ENCODE measurements at places on chromosomes 12 and 14.

- H3K4me1 ChIP-seq = no peaks in the 10 kb centered on the region
- H3K36me3 ChIP-seq = no peaks in the 10 kb centered on the region
- H3K4me3 ChIP-seq = no peak overlapping the region
Observed at GRCh38 chr12:113724794-113725556, 241.2 kb downstream of the RBM19 start.

DNA sequence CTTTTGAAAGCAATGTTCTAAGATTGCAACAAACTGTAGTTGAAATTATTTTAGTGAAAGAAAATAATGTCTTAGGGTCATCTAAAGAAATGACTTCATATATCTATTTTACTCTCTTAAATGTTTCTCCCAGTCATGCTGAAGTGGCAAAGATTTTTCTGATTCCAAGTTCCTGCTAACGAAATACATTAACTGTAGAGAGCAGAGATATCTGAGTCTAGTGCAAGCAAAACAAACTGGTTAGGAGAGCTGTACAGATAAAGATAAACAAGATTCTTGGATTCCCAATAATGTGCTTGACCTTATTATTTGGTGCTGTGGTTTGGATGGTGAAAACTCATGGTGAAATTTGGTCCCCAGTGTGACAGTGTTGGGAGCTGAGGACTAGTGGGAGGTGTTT lies 199.9 kb upstream of the PWP1 start:
- no peaks in the 10 kb centered on the region for H3K36me3 ChIP-seq
- no peak for DNase-seq
- H3K27ac ChIP-seq = no peak overlapping the region
- no peak overlapping the region for H3K4me3 ChIP-seq
- no peaks in the 10 kb centered on the region for H3K4me1 ChIP-seq

DNA sequence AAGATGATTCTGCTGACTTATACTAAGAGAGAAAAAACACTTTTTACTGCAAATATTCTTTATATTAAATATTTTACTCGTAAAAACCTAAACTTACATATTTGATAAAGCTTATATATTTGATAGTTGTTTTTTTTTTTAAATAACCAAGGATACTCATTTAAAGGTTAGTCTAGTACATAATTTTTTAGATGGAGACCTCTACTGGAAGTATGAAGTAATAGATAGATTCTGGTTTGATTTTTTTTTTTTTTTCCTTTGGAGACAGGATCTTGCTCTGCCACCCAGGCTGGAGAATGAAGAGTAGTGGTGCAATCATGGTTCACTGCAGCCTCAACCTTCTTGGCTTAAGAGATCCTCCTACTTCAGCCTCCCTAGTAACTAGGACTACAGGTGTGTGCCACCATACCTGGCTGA lies 16.4 kb downstream of the ARID2 start:
- H3K27ac ChIP-seq = no peak overlapping the region
- H3K4me3 ChIP-seq = no peak overlapping the region
- no peaks in the 10 kb centered on the region for H3K27me3 ChIP-seq
- no peak for DNase-seq
- H3K36me3 ChIP-seq = no peaks in the 10 kb centered on the region

- DNase-seq = no peak
- no peaks in the 10 kb centered on the region for H3K4me1 ChIP-seq
- no peaks in the 10 kb centered on the region for H3K27me3 ChIP-seq
Observed at GRCh38 chr12:107127482-107128430, 34.4 kb upstream of the CRY1 start.

GRCh38 chr14:32633224-32633859 lies 304.2 kb downstream of the AKAP6 start:
- DNase-seq = no peak
- no peaks in the 10 kb centered on the region for H3K27me3 ChIP-seq
- H3K27ac ChIP-seq = no peak overlapping the region
- no peaks in the 10 kb centered on the region for H3K4me1 ChIP-seq
- no peaks in the 10 kb centered on the region for H3K36me3 ChIP-seq

DNA sequence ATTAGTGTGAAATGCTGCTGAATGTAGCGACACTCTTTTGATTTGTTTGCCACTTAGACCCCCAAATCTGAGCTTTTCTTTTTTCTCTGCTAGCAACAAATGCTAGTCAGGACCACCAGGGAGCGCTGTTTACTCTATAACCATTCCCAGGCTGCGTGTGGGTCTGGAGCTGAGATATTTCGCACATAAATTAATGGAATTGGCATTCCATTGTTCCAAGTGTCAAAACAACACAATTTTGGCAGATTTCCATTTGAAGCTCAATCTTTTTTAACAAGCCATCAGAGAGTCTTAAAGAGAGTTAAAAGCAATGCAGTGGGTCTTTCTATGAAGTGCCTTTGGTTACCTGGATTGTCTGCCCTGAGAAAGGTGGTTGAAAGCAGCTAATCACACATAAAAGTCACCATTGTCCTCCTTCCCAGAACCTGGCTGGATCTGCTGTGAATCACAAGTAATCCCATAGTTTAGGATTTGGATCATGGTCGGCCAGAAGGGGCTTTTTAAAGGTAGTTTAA lies 7.4 kb upstream of the TMEM132C start:
- no peaks in the 10 kb centered on the region for H3K4me1 ChIP-seq
- peaks cover 7% of the 10 kb centered on the region for H3K27me3 ChIP-seq
- no peak overlapping the region for H3K27ac ChIP-seq
- H3K4me3 ChIP-seq = no peak overlapping the region
- H3K36me3 ChIP-seq = no peaks in the 10 kb centered on the region

DNA sequence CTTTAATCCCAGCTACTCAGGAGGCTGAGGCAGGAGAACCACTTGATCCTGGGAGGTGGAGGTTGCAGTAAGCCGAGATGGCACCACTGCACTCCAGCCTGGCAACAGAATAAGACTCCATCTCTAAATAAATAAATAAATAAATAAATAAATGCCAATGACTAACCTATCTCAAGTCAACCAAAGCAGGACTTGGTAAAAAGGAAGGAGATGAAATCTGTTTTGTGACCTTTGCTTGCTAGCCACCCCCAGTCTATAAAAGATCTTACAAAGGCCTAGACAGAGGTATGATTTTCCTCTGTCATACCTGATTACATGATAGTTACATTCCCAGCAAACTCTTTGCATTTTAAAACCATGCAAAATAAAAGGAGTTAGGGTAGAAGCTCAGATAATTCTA lies 13.5 kb upstream of the METTL17 start:
- H3K36me3 ChIP-seq = no peaks in the 10 kb centered on the region
- no peak overlapping the region for H3K4me3 ChIP-seq
- no peak overlapping the region for H3K27ac ChIP-seq
- DNase-seq = no peak
- H3K4me1 ChIP-seq = no peaks in the 10 kb centered on the region
- H3K27me3 ChIP-seq = no peaks in the 10 kb centered on the region

DNA sequence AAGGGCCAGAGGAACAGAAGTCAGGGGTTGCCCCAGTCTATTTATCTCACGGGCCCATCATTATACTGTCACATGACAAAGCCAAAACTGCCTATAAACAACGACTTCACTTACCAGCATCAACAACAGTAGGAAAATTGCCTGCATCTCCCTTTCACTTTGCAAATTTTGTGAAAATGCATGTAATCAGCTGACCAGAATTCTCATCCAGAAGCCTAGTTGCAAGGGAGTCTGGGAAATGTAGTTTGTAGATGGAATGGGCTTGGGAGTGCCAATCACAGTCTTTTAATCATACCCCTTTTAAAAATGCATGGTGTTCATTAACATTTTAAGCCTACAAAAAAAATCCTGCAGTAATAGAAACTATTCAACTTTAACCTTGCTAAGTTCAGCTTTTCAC lies 369.3 kb upstream of the TMPO start:
- no peaks in the 10 kb centered on the region for H3K27me3 ChIP-seq
- no peak overlapping the region for H3K4me3 ChIP-seq
- H3K27ac ChIP-seq = no peak overlapping the region
- DNase-seq = no peak
- no peaks in the 10 kb centered on the region for H3K36me3 ChIP-seq
- no peaks in the 10 kb centered on the region for H3K4me1 ChIP-seq

DNA sequence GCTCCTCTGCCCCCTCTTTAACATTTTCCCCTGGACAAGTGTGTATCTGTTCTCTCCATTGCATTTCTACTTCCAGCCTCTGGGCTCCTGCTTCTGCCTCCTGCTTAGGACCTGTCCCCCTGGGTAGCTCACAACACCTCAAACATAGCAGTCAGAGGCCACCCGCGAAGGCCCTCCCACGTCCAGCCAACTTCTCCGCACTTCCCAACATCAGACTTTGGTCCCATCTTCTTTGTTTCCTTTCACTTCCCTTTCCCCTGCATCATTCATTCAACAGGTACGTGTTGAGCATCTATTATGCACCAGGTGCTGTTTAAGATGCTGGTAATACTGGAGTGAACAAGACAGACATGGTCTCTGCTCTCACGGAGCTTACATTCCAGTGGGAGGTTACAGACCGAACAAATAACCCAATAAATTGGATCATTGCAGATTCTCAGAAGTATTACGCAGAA lies 3.1 kb downstream of the C12orf57 start:
- no peaks in the 10 kb centered on the region for H3K36me3 ChIP-seq
- peak overlapping the region; percentile 96 for H3K27ac ChIP-seq
- H3K4me1 ChIP-seq = peaks cover 22% of the 10 kb centered on the region

DNA sequence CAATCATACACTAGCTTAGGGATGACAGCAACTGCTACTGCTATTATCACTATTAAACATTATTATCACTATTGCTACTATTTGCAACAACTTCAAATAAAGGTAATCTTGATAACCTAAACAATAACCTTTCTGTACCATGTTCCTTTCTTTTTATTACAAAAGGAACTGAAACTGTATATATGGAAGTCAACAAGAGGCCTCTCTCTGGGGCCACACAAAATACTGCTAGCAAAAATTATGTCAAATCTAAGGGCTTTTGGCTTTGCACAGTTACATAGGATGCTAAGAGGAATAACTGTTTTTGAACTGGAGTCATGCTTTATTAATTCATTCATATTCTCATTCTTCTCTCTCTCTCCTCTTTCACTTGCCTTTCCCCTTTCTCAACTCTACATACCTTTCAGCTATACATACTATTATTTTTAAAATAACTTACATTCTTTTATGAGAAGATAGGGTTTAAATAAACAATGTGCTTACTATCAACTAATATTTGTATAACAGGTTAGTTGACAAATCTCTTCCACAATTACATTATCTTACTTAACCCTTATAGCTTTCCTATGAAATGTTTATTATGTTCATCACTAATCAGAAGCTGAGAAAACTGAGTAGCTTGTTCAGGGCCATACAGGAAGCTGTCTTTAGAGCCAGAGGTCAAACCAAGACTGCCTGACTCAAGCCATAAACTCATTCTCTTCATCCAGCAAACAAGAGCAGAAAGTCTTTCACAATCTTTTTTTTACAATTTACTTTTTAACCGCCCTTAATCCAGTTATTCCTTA lies 25.7 kb downstream of the SPTSSA start:
- no peaks in the 10 kb centered on the region for H3K27me3 ChIP-seq
- no peak overlapping the region for H3K4me3 ChIP-seq
- H3K36me3 ChIP-seq = no peaks in the 10 kb centered on the region

GRCh38 chr14:78848234-78848820 lies 678.2 kb downstream of the NRXN3 start:
- peak; percentile 18 for DNase-seq
- no peaks in the 10 kb centered on the region for H3K27me3 ChIP-seq
- no peak overlapping the region for H3K27ac ChIP-seq
- no peaks in the 10 kb centered on the region for H3K4me1 ChIP-seq
- H3K36me3 ChIP-seq = no peaks in the 10 kb centered on the region

DNA sequence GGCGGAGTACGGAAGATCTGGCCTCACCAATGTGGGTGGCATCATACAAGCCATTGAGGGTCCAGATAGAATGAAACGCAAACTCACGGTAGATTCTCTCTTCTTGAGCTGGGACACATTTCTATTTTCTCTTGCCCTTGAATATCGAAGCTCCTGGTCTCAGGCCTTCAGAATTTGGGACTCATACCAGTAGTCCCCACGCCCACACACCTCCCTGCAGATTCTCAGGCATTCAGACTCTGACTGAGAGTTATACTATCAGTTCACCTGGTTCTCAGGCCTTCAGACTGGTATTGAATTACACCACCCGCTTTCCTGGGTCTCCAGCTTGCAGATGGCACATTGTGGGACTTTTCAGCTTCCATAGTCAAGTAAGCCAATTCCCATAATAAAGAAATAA lies 37.8 kb downstream of the EIF2S3B start:
- no peak for DNase-seq
- no peaks in the 10 kb centered on the region for H3K27me3 ChIP-seq
- no peaks in the 10 kb centered on the region for H3K4me1 ChIP-seq
- H3K4me3 ChIP-seq = no peak overlapping the region
- H3K27ac ChIP-seq = no peak overlapping the region
- no peaks in the 10 kb centered on the region for H3K36me3 ChIP-seq

- no peaks in the 10 kb centered on the region for H3K36me3 ChIP-seq
- H3K4me1 ChIP-seq = no peaks in the 10 kb centered on the region
- no peaks in the 10 kb centered on the region for H3K27me3 ChIP-seq
- peak overlapping the region; percentile 52 for H3K27ac ChIP-seq
- H3K4me3 ChIP-seq = no peak overlapping the region
Observed at GRCh38 chr14:81363746-81364378, 36.3 kb downstream of the STON2 start.

DNA sequence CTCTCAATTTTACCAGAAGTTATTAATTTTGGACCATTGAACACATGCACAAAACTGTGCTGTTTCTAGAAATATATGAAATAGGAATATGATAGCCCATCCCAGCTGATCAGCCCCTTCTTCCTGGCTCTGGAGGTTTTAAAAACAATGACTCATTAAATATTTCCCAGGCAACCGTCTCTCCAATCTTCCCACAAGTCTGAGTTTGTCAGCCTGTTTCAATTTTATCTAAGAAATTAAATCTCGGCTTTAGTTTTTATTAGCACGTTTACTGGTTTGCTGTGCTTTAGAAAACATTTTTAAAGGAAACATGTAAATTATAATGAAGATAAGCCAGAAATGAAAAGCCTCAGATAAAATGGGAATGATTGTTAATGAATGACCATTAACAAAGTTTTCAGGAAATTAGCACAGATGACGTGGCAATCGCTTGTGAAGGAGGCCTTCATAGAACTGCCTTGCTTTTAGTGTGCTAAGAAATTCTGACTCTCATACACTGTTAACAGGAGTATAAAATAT lies 89.3 kb upstream of the RAP1B start:
- peak overlapping the region; percentile 43 for H3K27ac ChIP-seq
- no peak overlapping the region for H3K4me3 ChIP-seq

GRCh38 chr14:101843665-101844064 lies 82.2 kb downstream of the PPP2R5C start:
- no peak for DNase-seq
- H3K27ac ChIP-seq = no peak overlapping the region
- no peaks in the 10 kb centered on the region for H3K4me1 ChIP-seq
- H3K4me3 ChIP-seq = no peak overlapping the region

- no peaks in the 10 kb centered on the region for H3K4me1 ChIP-seq
- DNase-seq = no peak
- no peaks in the 10 kb centered on the region for H3K36me3 ChIP-seq
- H3K27ac ChIP-seq = no peak overlapping the region
- H3K27me3 ChIP-seq = no peaks in the 10 kb centered on the region
- no peak overlapping the region for H3K4me3 ChIP-seq
Observed at GRCh38 chr14:82595466-82595865, 1061.8 kb upstream of the SEL1L start.

- no peak overlapping the region for H3K4me3 ChIP-seq
- peaks cover 4% of the 10 kb centered on the region for H3K36me3 ChIP-seq
- H3K27ac ChIP-seq = no peak overlapping the region
- H3K27me3 ChIP-seq = no peaks in the 10 kb centered on the region
- no peaks in the 10 kb centered on the region for H3K4me1 ChIP-seq
- DNase-seq = no peak
Observed at GRCh38 chr14:75088566-75089373, 19.3 kb downstream of the ZC2HC1C start.

- H3K4me1 ChIP-seq = no peaks in the 10 kb centered on the region
- DNase-seq = no peak
- no peaks in the 10 kb centered on the region for H3K27me3 ChIP-seq
- no peak overlapping the region for H3K27ac ChIP-seq
- H3K36me3 ChIP-seq = no peaks in the 10 kb centered on the region
- H3K4me3 ChIP-seq = no peak overlapping the region
Observed at GRCh38 chr14:49886523-49886922, 6.4 kb upstream of the ARF6 start.
